ENCODE measurements at places on chromosomes 3 and 15.

- DNase-seq: no peak
Measured at GRCh38 chr3:36558961-36559360, 178.7 kb downstream of the STAC start.

GRCh38 chr3:197088370-197088769 is 58.8 kb upstream of the MELTF start:
- no peak for DNase-seq

DNA sequence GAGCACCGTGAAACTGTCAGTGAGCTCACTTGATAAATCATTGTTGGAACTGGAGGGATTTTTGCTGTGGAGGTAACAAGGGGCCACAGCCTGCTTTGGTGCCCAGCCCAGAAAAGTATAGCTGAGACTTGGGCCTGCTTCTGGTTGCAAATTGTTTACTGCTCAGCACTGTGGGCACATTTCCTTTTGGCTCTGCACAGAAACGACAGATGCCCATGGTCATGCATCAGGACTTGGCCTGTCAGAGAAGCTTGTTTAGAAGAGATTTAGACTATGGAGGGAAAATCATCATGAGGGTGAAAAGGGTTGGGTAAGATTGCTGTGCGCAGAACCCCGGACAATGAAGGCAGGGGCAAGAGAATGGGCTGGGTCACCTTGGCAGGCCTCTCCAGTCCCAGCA is 286.1 kb upstream of the CTNNB1 start:
- no peak for DNase-seq

DNA sequence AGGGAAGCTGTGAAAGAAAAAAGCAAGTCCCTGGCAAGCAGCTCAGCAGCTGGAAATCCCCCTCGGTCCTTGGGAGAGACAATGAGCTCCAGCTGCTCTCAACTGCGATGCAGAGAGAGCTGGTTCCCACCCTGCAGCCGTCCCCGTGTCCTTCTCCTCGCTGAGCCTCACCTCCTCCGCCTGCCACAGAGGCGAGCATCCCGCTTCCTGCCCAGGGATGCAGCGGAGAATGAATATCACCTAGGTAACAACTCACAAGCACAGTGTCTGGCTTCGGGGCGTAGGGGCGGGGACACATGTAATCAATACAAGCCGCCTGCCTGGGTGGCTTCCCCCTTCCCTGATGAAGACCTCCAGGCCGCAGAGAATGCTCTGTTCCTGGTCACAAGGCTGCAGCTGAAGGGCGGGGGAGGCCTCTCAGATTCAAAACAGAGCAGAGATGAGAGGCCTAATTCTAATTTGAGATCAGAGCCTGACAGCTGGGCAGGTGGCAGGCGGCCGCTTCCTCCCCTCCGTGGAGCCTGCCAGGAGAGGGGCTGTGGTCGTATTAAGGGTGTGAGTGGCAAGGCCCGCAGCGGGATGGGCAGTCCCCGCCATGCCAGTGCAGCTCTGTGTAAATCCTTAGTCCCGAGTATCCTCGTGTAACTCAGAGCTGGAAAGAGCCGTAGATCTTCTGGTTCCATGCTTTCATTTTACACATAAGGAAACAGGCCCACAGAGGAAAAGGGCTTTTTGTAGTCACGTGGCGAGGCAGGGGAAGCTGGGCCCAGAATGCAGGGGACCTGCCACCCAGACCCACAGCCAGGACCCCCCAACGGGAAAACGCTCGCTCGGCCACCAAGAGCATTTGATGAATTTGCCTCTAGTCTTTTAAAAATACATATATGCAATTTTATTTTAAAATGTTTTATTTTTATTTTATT is 24.3 kb downstream of the ZDHHC19 start:
- no peak for DNase-seq

- DNase-seq: no peak
Measured at GRCh38 chr3:66856533-66856932, 141.6 kb upstream of the KBTBD8 start.

GRCh38 chr3:16513141-16514020 is at the start of gene RFTN1:
Gene RFTN1 (minus strand): TSS chr3:16513699. CDS start chr3:16493869, 19,830 bp downstream.
- DNase-seq: peak; percentile 25

DNA sequence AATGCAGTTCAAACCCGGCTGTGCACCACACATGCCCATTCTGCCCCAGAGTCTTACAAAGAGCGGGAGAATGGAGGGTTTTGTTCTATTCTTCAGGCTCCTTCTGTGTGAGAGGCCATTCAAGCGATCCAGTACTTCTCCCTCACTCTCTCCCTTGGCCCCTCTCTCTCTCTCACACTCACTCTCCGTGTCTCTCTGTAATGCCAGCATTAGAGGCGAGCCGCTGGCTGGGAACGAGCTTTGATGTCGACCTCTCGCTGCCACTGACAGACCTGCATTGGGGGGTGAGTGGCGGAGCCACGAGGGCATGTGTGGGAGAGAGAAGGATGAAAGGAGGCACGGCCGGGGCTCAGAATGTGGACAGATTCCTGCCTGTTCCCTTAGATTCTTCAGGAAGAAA is 231.7 kb upstream of the ARRDC4 start:
- DNase-seq: no peak

DNA sequence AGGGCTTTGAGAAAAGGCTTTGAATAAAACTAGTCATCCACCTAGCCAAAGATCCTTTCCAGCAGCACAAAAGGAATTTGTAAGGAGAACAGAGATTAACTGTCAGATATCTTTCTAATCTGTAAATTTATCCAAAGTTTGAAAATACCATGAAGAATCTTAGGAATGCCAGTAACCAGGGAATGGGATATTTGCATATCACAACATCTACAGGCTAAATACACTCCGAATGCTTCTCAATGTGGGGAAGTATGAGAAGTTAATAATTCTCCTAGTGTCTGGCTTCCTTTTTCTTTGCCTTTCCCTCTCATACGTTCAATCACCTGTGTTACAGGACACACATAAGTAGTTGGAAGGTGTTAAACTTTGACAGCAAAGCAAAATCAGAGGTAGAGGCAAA is 7.8 kb downstream of the ANAPC13 start:
- DNase-seq: no peak

GRCh38 chr3:153785901-153786300 is 335.3 kb upstream of the ARHGEF26 start:
- DNase-seq: no peak

GRCh38 chr3:160538895-160539294 is 26.5 kb downstream of the KPNA4 start:
- DNase-seq: no peak

DNA sequence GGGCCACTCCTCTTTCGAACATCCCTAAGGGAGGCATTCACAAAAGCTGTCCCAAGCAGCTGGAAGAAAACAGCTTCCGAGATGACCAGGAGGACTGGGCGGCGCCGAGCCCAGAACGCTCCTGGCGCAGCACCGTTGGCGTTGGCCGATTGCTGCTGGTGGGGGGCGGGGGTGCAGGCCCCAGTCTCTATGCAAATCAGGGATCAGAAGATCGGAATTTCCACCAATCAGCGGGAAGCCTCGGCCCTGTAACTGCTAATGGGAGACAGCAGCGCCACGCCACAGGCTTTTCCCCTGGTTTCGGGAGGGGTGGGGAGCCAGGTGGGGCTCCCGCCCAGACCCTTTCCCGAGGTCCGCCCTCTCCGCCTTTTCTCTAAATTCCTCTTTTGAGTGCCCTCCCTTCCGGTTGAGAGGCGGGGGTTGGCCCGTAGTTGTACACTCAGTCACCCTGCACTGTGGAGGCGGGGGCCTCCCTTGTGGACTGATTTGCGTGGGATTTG is 27.0 kb downstream of the HMCES start:
- no peak for DNase-seq

GRCh38 chr15:71225851-71226250 is 110.6 kb downstream of the THSD4 start:
- no peak for DNase-seq

GRCh38 chr3:127707851-127708411 is 35.2 kb downstream of the ABTB1 start:
- DNase-seq: no peak

DNA sequence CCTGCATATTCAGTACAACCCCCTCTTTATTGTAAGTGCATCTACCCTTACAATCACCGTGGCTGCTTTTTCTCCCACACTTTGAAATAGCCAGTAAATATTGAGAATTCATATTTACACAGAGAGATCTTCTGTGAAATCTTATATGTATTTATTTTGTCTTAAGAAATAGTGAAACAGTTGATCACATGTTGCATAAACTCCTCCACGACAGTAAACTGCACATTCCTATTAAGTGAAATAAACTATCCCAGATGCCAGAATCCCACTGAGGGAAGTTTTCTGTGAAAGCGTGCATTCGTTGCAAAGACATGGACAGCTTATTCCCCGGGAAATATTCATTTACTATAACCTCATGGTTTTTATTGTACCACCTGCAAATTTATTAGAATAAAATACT is 796.0 kb downstream of the ROBO2 start:
- no peak for DNase-seq

DNA sequence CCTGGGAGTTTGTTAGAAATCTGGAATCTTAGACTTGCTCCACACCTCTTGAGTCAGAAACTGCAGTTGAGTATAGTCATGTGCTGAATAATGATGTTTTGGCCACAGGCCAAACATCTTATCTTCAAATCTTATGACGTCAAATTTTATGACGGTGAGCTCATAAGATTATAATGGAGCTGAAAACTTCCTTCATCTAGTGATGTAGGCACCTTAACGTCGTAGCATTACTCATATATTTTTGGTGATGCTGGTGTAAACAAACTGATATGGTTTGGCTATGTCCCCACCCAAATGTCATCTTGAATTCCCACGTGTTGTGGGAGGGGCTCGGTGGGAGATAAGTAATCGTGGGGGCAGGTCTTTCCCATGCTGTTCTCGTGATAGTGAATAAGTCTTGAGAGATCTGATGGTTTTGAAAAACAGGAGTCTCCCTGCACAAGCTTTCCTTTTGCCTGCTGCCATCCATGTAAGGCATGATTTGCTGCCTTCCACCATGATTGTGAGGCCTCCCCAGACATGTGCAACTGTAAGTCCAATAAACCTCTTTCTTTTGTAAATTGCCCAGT is 268.0 kb upstream of the PROK2 start:
- no peak for DNase-seq

GRCh38 chr3:139715166-139715565 is 37.4 kb upstream of the NMNAT3 start:
- no peak for DNase-seq

DNA sequence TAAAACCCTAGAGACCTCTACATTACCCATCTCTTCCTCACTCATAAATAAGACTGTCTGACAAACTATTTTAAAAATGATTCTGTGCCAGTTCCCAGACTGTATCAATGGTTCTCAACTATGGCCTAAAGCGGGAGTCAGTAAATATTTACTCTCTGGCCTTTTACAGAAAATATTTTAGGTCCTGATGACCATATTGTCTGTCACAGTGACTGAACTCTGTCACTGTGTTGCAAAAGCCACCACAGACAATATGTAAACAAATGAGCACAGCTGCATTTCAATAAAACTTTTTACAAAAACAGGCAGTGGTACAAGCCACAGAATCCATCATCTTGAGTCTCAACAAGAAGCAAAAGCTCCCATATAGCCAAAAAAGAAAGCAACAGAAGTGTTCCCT is 45.4 kb downstream of the PLOD2 start:
- DNase-seq: no peak

- no peak for DNase-seq
Measured at GRCh38 chr3:107825556-107825955, 265.3 kb downstream of the CD47 start.

DNA sequence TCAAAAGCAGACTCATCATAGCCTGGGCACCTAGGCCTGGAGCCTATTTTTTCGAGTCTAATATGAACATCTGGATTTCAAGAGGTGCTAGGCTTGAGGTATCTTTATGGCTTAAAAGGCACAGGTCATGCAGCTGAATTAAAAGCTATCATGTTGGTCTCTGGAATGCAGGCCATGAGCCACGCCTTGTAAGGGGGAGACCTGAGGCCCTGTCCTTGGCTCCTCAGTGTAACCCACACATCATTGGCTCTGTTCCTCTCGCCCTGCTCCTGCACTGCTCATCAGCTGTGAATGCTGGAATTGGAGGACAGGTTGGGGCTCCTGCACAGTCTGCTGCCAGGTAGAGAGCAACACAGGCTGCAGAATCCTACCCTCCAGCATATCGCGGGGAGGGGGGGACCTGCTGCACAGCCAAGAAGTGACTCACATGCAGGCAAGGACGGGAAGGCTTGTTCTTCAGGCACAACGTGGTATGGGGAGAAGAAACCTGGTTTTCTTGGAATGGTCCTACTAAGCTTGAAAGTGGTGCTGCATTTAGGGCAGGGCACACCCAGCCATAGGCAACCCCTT is 146.0 kb downstream of the CHST2 start:
- DNase-seq: no peak

- no peak for DNase-seq
Measured at GRCh38 chr15:65431731-65432130, 9.0 kb upstream of the IGDCC4 start.

GRCh38 chr3:19932422-19932821 is 1.6 kb downstream of the EFHB start:
- no peak for DNase-seq

GRCh38 chr3:114400371-114400770 is 106.5 kb downstream of the TIGIT start:
- no peak for DNase-seq

- DNase-seq: no peak
Measured at GRCh38 chr3:45939341-45939771, 3.9 kb upstream of the CXCR6 start.

GRCh38 chr3:172541945-172542488 is 18.8 kb upstream of the TNFSF10 start:
- no peak for DNase-seq

GRCh38 chr3:111314898-111315297 is 227.1 kb upstream of the CD96 start:
- no peak for DNase-seq

GRCh38 chr3:14122301-14122700 is 2.4 kb downstream of the CHCHD4 start:
- no peak for DNase-seq

DNA sequence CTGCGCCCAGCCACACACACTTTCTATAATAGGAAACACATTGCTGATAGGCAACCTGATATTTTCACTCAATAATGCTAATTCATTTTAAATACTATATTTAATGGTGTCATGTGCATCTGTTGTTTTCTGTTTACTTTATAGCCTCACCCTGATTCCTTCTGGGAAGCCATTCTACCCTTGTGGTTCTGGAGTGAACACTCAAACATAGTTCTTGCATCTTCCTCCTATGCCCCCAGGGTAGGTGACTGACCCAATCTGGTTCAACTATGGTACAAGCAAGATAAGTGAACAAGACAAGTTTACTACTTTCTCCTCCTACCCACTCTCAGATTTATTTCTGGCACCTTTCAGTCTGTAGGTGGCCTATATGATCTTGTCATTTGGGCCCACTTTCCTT is 4.3 kb upstream of the SCG3 start:
- no peak for DNase-seq

- no peak for DNase-seq
Measured at GRCh38 chr3:170536712-170537111, 49.2 kb downstream of the SLC7A14 start.

- no peak for DNase-seq
Measured at GRCh38 chr15:71252044-71252739, 136.9 kb downstream of the THSD4 start.

GRCh38 chr3:182450942-182451787 is 342.1 kb upstream of the ATP11B start:
- DNase-seq: no peak

GRCh38 chr3:77296527-77296926 is 256.6 kb downstream of the ROBO2 start:
- DNase-seq: no peak
